HFF-Myc (cell line): ENCODE measurements at places on chromosomes 1 and 21.

DNA sequence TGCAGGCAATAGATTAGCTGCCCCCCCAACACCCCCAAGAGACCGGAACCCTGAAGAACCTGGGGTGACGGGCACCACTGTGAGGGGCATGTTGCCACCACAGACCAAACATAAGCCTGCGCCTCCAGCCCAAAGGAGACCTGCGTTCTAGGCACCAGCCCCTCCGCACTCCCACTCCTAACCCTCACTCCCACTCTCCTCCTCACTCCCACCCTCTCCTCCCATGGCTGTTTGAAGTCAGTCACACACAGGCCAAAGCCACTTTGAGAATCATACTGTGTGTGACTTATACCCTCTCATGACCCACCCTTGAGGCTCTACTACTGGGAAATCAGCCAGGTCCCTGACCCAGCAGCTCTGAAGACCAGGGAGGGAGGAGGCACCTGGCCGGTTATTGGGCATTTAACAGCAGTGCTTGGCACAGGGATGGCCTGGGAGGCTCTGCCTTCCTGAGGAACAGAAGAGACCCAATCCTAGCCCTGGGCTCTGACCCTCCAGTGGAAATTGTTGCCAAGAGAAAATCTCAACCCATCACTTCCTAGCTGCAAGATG lies 43.5 kb downstream of the FBXO2 start:
- no peak for DNase-seq

DNA sequence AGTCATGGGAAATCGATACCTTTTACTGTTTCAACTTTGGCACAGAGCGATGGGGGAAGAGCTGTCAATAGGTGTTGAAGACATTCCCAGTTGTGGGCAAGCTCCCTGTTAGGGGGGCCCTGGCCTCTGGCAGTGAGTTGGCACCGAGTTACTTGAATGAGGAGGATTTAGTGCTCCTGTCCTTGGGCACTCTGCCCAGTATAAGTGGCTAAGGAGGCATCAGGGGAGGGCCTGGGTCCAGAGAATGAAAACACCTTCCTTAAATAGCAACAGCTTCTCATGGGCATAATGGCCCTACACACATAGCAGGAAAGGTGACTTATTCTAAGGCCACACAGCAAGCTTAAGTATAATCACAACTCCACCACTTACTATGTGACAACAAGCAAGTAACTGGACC lies 664.4 kb downstream of the PTPRU start:
- no peak for DNase-seq

- DNase-seq: no peak
These were observed 32.6 kb downstream of the CTBS start for GRCh38 chr1:84541679-84542078.

- no peak for DNase-seq
These were observed at the start of gene GJA8 for GRCh38 chr1:147902253-147902845. Gene GJA8 (plus strand): TSS chr1:147902795. CDS start chr1:147907956, 5,161 bp downstream.

DNA sequence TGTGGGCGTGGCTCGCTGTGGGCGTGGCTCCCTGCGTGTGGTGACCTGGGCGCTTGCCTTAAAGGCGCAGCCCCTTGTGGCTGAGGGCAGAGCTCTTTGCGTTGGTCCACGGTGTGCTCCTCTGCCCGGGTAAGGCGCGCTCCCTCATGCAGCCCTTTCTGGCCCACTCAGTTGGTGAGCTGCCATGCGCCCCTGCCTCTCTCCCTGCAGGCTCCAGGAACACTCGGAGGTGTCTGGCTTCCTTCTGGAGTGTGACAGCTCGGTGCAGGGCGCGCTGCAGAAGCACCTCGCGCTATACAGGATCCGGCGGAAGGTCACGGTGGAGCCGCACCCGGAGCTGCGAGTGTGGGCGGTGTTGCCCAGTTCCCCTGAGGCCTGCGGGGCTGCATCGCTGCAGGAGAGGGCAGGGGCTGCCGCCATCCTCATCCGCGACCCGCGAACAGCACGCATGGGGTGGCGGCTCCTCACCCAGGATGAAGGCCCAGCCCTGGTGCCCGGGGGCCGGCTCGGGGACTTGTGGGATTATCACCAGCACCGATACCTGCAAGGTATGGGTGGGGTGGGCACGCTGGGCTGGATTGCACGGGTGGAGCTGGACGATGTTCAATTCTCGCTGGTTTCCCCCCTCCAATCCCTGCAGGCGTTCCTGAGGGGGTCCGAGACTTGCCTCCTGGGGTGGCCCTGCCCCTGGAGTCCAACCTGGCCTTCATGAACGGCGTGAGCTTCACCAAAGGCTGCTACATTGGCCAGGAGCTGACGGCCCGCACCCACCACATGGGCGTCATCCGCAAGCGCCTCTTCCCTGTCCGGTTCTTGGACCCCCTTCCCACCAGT lies 9.1 kb downstream of the IBA57 start:
- no peak for DNase-seq

DNA sequence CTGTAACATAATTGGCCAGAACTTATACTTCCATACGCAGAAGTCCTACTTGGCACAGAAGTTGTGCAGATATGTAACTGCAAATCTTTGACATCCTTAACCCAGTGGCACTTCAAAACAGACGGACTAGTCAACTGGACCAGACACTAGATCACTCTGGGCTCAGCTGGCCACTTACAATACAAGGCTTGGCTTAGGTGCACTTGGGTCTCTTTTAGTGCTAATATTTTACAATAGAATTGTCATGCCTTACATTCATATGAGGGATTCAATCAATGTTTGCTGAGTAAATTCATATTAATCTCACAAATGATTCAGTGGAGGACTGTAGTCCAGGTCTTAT lies 20.1 kb downstream of the XKR8 start:
- DNase-seq: no peak

- DNase-seq: no peak
These were observed 40.7 kb upstream of the COL6A2 start for GRCh38 chr21:46057111-46057709.

GRCh38 chr1:8858112-8858668 lies 20.3 kb downstream of the ENO1 start:
- DNase-seq: peak; percentile 52

DNA sequence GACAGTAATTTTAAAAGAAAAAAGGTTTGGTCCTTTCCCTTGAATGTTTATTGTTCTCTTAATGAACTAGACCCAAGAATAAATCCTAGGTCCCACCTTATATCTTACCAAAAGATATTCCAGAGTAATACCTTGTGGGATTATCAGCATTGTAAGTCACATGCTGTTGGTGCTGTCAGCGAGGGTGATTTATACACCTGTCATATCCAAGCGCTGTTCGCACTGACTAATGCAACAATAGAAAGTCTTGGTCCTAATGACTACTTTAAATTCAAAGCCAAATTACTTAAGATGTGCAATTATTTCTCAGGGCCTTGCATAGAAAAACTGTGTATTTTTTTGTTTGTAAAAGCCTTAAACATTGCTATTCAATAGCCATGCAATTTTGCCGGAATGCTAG lies 6.9 kb downstream of the GPR88 start:
- no peak for DNase-seq
